ENCODE measurements at places on chromosomes 1 and 21.

DNA sequence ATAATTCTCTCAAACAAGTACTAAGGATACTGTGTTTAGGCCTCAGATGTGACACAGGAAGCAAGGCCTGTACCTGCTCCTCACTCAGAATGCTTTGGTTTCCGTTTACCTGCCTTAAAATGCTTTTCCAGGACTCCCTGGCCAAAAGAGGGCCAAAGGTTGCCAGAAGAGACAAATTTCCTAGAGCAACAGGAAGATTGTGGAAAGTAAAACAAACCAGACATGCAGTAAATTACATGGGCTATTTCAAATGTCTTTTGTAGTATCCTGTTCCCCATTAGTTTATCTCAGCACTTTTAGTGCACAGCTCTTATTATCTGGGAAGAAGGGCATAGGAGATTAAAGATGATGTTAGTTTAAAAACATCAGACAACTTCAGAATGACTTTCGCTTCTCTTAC, 280.0 kb downstream of the NFIA start:
- DNase-seq: no peak

DNA sequence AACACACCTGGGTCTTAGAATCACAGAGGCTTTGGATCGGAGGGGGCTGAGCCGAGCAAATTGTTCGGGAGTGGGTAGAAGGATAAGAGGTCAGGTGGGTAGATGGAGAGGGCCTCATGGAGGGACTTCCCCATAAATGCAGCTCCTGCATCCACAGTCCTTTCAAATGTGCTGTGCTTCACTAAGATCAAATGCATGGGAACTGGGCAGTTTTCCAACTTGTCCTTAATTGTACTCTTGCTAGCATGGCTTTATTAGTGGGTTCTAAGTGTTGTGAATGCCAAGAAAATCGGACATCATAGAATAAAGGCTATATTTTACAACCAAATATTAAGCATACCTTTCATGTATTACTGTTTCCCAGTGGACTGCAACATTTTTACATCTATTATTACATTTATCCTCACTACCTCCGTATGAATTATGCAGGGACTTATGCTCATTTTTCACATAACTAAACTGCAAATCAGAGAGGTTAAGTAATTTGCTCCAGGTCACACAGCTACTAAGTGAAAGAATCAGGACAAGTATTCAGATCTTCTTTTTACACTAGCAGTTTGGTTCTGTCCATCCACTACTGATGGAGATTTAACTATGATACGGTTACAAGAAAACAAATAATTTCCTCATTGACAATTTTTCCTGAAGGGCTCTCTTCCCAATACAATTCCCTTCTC, 174.5 kb upstream of the RUNX1 start:
- no peak for DNase-seq

- DNase-seq: no peak
Measured at GRCh38 chr1:151993734-151994496, at the start of gene S100A10. Gene S100A10, minus strand, starts transcription at chr1:151993859. Its CDS starts 7,629 bp downstream, at chr1:151986230.

- no peak for DNase-seq
Measured at GRCh38 chr1:54275349-54275748, 75.4 kb downstream of the MRPL37 start.

DNA sequence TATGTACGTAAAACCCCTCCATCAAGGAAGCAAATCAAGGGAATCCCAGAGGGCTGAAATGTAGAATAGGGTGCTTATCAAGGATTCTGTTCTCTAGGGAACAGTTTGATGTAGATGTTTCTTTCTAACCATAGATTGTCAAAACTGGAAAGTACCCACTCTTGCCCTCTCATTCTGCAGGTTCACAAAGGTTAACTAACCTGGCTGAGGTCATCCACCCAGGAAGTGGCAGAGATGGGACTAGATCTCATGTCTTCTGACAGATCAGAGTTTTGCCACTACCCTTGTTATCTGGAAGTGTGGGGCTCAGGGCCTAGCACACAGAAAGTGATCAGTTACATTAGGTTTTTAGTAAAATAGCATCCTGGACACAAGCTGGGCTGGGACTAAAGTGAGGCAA, 47.4 kb downstream of the GFI1 start:
- DNase-seq: no peak

- DNase-seq: no peak
Measured at GRCh38 chr1:153677718-153678518, 570 bp upstream of the NPR1 start.

DNA sequence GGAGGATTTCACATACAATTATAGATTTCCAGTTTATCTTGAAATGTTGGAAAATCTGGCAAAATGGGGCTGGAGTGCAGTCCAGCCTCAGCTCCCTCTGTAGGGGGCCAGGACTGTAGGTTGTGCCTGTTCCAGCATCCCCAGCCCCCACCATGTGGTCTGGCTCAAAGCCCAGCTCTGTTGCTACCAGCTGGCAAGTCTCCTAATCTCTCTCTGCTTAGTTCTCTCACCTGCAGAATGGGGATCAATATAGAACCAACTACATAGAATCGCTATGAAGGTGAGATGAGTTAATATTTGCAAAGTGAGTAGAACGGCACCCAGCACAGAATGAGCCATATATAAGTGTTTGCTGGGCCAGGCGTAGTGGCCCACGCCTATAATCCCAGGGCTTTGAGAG, 50.0 kb upstream of the TARDBP start:
- no peak for DNase-seq

- DNase-seq: no peak
Measured at GRCh38 chr1:228530086-228530758, 43.0 kb downstream of the RNF187 start.

DNA sequence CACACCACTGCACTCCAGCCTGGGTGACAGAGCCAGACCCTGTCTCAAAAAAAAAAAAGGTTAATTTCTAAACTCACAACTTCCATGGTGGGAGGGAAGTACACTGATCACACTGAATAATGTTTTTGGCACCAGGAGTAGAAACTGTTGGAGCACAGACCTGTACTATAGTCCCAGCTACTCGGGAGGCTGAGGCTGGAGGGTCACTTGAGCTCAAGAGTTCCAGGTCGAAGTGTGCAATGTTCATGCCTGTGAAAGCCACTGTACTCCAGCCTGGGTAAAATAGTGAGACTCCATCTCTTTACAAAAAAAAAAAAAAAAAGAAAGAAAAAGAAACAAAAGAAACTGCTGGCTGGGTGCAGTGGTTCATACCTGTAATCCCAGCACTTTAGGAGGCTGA, 35.3 kb downstream of the TMEM50B start:
- no peak for DNase-seq

GRCh38 chr1:54284781-54285529, 85.0 kb downstream of the MRPL37 start:
- DNase-seq: no peak

DNA sequence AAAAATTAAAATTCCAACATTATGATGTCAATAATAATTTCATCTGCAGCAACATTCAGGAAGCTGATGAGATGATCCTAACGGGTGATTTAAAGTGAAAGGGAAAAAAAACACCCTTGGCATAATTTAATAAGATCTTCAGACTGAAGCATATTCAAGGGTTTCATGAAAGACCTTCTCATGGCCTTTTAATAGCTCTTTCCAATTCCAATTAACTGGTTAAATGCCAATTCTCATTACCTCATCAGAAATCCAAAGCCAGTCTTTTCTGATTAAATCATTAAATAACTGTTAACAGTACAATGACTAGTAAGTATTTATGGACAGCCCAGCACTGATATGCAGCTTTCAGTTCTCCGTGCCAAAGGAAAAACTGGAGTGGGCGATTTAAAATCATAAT, 407.5 kb downstream of the SMYD3 start:
- no peak for DNase-seq

GRCh38 chr1:233714631-233715217, 100.8 kb downstream of the KCNK1 start:
- no peak for DNase-seq

- DNase-seq: no peak
Measured at GRCh38 chr1:14921057-14921456, 232.5 kb upstream of the TMEM51 start.

GRCh38 chr1:167137793-167138510, 44.1 kb downstream of the STYXL2 start:
- DNase-seq: no peak

DNA sequence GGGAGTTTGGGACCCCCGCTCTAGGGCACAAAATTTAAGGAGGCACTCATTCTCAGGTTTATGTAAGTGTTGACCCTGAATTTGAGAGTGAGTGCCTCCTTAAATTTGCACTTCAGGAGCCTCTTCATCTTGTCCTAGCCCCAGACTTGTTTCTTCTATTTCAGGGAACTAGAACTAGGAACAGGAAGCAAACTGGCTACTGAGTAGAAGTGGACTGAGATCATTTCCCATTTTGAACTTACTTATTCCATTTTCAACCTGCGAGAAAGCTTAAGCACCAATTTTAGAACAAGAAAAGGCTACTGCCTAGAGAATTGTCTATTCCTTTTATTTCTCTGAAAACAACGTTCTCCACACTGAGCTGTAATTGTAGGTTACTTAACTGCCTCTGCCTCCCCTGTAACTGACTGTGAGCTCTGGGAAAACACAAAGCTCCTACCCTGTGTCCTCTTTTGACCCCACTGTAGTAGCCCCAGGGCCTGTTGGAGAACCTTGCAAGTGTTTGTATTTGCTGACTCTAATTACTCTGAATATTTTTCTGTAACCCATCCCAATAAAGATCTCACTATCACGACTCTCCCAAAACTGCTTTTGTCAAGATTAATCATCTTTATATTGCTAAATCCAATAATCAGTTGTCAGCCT, 2.5 kb downstream of the PPT1 start:
- DNase-seq: no peak

GRCh38 chr1:171769754-171770153, 11.7 kb upstream of the METTL13 start:
- DNase-seq: no peak

- DNase-seq: no peak
Measured at GRCh38 chr1:212607206-212607912, 1.2 kb upstream of the ATF3 start.

DNA sequence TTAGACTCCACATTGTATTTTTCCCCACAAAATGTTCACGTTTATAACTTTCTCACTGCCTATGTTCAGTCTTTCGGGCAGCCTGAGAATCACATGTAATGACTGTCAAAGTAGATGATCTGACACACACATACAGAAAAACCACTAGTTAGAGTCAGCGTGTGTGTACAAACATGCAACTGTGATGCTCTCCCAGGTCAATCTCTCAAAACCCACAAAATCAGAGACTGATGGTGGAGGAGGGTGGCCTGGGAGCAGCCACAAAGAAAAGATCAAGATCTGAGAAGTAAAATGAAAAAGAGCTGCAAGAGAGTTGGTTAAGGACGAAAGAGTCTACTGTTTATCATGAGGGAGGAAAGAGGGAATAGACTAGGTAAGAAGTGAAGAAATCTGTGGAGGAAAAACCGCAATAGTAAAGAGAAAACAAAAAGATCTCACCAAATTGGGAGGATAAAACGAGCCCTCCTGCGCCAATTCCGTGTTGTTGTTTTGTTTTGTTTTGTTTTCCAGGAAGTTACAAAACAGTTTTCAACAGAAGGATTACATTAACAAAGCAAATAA, 2.3 kb downstream of the EGLN1 start:
- no peak for DNase-seq

DNA sequence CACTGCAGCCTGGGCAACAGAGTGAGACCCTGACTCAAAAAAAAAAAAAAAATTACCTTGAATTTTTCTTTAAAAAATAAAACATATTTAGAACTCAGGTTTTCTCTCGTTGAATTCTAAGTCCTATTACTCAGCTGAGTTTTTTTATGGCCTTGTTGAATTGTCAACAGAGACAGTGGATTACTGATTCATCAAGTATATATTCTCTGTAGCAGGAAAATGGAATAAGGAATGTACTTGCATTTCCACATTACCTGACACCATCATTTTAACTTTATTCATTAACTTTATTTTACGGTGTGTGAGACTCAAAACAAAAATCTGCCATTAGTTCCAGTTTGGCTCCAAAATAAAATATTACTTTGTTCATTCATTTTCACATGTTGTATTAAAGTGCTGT, 53.8 kb upstream of the APP start:
- DNase-seq: no peak

DNA sequence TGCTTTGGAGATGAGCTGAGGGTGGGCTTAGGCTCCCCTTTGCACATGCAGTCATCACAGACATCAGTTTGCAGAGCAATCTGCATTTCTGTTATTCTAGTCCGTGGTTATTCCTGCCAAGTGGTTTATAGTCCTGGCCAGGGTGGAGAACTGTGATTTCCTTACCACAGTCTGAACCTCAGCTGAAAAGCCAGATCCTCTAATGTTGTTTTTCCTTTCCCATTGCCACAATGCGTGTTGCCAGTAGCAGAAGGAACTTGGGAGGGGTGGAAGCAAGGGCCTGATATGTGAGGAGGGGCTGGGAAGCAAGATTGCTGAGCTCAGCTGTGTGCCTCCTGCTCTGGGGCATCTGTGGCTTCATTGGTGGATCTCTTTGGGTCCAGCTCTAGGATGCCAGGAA, 18.0 kb upstream of the ST3GAL3 start:
- no peak for DNase-seq

- no peak for DNase-seq
Measured at GRCh38 chr1:183024317-183025009, 1.2 kb downstream of the LAMC1 start.

DNA sequence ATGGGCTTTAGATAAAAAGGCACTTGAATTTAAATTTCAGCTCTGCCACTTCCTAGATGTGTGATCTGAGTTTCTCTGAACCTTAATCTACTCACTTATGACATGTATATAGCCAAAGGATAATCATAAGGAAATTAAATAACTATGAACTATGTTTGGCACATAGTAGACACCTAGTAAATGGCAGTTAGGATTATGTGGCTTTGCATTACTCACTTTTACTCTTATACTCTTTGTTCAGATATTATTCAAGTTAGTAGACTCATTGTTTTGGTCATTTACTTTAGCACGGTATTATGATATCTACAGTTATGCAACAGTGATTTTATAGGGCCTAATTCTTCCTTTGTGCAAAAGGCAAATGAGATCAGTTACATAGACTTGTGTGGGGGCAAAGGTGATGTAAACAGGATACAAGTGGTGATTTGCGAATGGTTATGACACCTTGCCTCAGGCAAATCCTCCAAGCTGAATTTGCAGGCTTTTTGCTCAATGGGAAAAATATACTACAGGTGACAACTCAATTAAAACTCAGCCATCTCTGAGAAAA, 297.2 kb upstream of the PBX1 start:
- no peak for DNase-seq

- DNase-seq: peak; percentile 58
Measured at GRCh38 chr1:227788271-227789083, 27.0 kb upstream of the PRSS38 start.

- no peak for DNase-seq
Measured at GRCh38 chr1:17559615-17560419, 20.3 kb downstream of the ARHGEF10L start.

DNA sequence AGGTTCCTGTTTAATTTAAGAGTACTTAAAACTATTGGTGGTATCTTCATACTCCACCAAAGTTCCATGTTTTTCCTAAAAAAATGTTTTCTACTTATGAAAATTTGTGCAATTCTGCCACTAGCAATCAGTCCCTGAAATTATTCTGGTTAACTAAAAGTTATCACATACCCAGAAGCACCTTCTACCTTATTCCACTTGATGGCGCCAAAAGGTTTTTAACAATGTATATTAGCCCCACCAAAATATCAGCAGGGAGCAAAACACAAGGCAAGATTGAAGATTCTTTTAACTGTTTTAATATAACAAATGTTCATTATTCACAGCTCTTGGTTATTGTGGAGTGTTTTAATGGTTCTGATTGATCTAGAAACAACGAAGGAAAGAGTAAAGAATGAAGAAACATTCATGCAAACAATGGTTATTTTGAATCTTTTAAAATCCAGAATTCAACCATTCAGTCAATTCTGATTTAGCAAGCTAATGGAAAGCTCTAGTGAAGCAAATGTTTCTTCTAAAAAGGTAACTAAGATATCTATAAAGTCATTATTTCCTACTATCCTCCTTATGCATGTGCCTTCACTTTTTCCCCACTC, 67.2 kb downstream of the TTLL7 start:
- no peak for DNase-seq

Measured in iPS DF 6.9 (cell line).